ENCODE measurements at places on chromosomes 13 and 19.

- DNase-seq: no peak
Measured at GRCh38 chr19:6062274-6062673, 48.0 kb downstream of the RFX2 start.

DNA sequence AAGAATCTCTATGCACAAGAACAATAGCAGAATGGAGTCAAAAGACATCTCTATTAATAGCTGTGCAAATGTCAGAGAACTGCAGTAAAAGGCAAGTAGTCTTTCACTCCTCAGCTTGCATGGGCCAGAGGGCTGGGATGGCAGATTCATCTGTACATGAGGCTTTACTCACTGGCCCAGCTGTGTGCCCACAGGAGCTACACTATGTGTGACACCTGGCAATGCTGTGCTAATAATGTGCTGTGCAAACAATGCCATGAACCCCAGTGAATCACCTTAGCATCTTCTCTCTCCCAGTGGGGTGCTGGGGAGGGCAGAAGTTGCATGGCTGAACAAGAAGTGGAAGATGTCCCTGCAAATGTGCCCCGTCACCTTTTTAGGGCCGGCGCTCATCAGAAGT is 73.1 kb downstream of the KL start:
- no peak for DNase-seq

DNA sequence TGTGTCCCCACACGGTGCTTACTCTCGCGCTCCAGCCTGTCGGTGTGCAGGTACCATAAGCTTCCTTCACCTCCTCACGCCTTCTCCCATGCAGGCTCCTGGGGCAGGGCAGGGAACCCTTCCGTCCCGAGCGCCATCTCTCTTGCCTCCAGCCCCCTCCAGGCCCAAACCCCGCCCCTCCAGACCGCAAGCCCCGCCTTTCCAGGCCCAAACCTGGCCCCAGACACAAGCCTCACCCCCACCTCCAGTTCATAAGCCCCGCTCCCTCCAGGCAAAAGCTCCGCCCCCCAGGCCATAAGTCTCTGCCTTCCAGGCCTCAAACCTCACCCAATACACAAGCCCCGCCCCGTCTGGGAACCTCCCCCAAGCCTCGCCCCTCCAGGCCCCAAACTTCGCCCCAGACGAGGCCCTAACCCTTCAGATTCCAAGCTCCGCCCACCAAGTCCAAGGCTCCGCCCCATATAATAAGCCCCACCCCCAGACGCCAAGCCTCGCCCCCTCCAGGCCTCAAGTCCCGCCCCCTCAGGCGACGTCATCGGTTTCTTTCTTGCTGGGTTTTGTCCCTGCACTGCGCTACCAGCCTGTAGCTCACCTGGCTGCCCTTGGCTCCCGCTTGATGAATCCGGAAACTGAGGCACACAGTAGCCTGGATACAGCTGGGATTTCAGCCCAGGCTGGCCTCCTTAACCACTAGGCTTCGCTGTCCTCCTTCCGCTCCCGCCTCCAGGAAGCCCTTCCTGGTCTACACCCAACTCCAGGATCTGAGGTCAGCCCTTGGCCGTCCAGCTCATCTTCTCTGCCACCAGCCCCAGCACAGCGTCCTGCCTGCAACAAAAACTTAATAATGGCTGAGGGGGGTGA is 16.1 kb downstream of the MKNK2 start:
- DNase-seq: peak; percentile 86

- DNase-seq: no peak
Measured at GRCh38 chr19:16094360-16095070, 17.2 kb upstream of the RAB8A start.

GRCh38 chr13:65966991-65967451 is 1263.1 kb downstream of the PCDH9 start:
- peak; percentile 79 for DNase-seq

GRCh38 chr19:55811340-55811739 is 20.5 kb downstream of the NLRP11 start:
- no peak for DNase-seq

Measured in HEK293T (cell line).